Activated naive CD8-positive, alpha-beta T cell treated with anti-CD3 and anti-CD28 coated beads, Interleukin-2, amount 50 U/mL, for 16 hours (primary cell): ENCODE measurements at places on chromosomes 5 and 9.

- DNase-seq: no peak
These were observed 29.2 kb upstream of the GLRA1 start for GRCh38 chr5:151953833-151954232.

DNA sequence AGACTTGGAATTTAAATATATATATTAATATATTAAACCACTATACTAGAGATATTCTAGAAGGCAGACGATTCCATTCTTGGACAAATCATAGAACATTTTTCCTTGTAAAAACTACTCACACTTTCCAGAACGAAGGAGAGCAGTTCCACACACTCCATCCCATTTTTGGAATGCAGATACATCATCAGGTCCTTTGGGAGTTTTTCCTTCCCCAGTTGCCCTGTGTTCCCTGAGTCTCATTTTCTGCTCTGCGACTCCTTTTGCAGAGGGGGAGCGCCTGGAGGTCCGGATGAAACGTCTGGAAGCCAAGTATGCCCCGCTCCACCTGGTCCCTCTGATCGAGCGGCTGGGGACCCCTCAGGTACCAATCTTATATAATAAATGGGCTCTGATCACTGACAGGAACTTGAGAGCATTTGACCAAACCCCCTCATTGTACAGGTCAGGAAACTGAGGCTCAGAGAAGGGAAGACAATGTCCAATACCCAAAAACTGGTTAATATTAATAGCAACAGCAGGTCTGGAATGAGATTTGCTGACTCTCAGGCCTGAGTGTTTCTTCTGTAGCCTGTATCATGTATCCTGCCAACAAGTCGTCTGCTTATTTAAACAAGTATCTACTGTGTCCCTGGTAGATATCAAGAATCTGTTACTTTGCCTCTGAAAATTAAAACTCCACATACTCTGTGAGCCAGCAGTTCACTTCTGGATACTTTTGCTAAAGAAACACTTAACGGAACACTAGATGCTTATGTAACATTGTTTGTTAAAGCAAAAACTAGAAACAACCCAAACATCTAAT, 76.8 kb upstream of the NIPAL4 start:
- DNase-seq: no peak

DNA sequence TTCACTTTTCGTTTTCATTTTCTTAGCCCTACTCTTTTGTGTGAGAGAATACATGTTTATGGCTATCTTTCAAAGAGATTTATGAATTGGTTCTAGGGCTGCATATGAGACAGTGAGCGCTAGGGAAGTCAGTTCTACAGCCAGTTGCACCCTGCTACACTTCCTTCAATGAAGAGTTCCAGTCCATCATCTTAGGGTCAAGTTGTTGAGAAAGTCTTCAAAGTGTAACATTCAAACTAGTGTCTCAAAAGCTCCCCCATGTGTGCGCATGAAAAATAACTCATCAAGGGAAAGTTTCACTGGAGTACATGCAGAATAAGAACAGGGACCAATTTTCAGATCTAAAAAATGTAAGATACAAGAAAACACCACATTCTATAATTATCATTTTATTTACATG, 317.2 kb downstream of the DEPDC1B start:
- no peak for DNase-seq

GRCh38 chr5:30112867-30113266, 1080.6 kb upstream of the CDH6 start:
- no peak for DNase-seq

DNA sequence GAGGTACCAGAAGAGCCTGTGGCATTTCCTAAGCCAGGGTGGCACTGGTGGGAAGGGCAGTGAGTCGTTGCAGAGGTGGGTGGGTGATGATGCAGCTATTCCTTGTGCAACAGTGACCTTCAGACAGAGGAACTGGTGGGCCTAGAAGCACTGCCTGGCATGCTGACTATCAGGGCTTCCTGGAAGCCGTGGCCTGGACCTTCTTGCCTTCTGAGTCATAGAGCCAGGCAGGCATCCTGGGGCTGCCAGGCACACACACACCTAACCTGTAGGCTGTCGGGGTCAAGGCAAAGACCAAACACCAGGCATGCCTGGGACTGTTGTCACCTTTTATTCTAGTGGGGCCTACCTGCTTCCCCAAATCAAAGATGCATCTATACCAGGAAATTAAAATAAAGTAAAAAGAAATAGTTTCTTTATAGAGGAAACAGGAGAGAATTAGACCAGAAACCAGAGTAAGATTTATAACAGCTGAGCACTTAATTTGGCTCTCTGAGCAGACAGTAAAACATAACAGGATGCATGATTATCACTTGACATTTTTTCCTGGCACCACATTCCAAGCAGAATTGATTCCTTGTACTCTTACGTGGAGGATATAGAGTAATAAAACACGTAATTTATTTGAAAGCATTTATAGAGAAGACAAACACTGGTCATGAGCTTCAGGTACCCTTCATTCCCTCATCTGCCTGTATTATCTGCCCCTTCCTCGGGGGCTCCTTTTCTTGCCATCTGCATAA, 25.1 kb downstream of the NANS start:
- DNase-seq: no peak

GRCh38 chr5:119358901-119359603, 3.2 kb downstream of the TNFAIP8 start:
- DNase-seq: no peak

DNA sequence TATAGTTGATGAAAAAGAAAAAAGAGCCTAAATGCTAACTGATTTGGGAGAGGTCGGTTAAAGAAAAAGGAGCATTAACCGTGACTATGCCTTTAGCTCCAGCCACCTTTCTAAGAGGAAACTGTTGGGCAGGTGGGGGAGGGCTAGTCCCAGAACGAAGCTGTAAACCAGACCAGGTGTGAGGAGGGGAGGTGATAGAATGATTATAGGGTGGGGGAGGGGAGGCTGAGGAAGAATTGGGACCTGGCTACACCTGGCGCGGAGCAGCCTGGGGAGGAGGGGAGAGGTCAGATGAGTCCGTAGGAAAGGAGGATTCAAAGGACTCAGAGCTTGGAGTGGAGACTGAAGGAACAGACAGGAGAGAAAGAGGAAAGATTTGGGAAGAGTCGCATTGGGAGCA, 73.4 kb downstream of the PHAX start:
- DNase-seq: no peak

- no peak for DNase-seq
These were observed 262.5 kb upstream of the CHD1 start for GRCh38 chr5:99191206-99191745.

- no peak for DNase-seq
These were observed 88.6 kb downstream of the MACROH2A1 start for GRCh38 chr5:135310328-135310989.

- DNase-seq: no peak
These were observed 14.7 kb downstream of the EQTN start for GRCh38 chr9:27282269-27282668.

- no peak for DNase-seq
These were observed 40.5 kb downstream of the GPR21 start for GRCh38 chr9:123073991-123074422.

GRCh38 chr5:139277171-139277570, 16.4 kb upstream of the MATR3 start:
- DNase-seq: no peak

GRCh38 chr9:136119061-136119882, 597 bp upstream of the TMEM250 start:
- no peak for DNase-seq

DNA sequence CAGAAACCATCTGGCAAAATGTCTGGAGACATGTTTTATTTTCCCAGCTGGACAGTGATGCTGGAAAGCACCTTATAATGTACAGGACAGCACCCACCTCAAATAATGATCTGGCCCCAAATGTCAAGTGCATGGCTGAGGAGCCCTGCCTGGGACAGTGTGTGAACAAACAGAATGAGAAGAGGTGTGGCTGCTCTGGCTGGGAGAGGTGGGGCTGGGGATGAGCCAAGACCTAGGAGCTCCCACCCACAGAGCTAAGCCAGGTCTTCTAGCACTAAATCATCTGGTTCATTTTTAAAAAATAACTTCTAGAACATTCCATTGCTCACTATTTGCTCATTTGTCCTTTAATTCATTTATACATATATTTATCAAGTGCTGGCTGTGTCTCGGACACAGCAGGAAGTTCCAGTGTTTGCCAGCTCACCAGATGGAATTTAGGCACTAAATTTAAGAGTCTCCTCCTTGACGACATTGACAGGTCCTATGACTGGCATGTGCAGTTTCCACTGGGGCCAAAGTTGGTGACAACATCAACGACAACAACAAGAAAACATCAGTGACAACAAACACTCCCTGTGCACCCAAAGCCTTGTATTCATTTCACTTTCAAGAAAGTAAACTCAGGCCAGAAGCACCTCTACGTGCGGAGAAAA, 59.1 kb downstream of the GTF3C4 start:
- DNase-seq: no peak

- DNase-seq: no peak
These were observed 165.8 kb downstream of the SEMA5A start for GRCh38 chr5:9380109-9380508.

- no peak for DNase-seq
These were observed 201.1 kb upstream of the CHD1 start for GRCh38 chr5:99129768-99130501.

DNA sequence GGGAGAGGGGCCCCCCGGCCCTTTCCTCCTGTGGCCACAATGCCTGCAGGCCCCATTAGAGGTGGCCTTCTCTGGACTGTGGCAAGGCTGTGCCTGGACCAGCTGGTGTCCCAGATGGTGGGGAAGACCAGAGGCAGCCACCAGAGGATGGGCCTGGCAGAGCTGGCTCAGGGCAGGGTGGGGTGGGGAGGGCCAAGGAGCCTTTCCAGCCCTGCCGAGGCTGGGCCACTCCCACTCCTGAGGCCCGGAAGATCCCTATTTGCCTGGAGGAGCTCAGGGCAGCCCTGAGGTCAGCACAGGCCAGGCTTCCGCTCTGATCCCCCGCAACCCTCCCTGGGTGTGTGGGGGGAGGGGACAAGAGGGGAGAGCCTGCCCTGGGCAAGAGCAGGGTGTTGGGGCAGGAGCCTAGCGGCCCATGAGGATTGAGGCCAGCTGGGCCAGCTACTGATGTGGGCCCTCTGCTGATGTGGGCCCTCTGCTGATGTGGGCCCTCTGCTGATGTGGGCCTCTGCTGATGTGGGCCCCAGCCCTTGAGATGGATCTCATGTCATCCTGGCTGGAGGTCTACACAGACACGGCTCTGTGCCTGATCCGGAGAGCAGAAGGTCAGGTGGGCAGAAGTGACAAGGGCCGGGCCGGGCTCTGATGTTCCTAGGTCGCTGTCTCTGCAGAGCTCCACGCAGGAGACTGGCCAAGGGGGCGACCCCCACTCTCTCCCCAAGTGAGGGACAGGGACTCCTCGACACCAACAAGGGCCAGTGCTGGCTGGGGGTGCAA, 6.0 kb downstream of the MRPS2 start:
- DNase-seq: no peak

DNA sequence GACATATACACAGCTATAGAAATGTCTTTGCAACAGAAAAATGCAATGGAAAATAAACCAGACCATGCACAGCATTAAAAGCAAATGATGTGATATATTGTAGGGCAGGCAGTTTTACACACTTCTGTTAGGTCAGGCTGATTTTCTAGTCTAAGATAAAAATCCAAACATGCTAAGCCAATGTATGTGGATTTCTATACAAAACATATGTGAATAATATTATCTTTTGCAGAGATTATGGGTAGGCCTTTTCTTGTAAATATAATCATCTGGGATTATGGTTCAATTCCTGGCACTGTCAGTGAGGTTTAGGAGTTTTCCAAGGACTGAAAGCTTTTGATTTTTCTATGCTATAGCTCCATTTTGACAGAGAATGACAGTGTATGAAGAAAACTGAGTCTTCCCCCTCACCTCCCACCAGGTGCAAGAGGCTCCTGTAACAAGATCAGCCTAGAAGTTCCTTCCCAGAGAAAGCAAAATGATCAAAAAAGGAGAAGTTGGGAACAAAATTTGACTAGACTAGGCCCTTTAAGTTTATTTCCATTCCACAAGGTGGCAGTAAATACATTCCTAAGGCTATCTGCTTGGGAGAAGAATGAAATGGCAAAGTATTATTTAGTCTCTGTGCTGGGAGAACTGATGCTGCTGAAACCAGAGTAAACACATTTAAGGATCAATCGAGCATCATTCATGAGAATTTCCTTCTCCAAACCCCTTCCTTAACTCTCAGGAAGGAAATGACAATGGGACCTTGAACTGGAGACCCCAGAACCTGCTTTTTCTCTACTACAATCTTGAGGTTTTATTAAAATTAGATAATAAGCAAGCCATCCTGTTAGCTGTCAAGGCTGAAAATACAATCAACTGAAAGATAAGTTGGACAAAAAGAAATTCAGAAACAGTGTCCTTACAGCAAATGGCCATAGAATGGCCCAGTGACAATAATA, 133.0 kb upstream of the TUT7 start:
- no peak for DNase-seq

- DNase-seq: no peak
These were observed 231.9 kb downstream of the ADAMTSL1 start for GRCh38 chr9:18705796-18706392.

- DNase-seq: no peak
These were observed 51.1 kb downstream of the FNIP1 start for GRCh38 chr5:131745703-131746102.

DNA sequence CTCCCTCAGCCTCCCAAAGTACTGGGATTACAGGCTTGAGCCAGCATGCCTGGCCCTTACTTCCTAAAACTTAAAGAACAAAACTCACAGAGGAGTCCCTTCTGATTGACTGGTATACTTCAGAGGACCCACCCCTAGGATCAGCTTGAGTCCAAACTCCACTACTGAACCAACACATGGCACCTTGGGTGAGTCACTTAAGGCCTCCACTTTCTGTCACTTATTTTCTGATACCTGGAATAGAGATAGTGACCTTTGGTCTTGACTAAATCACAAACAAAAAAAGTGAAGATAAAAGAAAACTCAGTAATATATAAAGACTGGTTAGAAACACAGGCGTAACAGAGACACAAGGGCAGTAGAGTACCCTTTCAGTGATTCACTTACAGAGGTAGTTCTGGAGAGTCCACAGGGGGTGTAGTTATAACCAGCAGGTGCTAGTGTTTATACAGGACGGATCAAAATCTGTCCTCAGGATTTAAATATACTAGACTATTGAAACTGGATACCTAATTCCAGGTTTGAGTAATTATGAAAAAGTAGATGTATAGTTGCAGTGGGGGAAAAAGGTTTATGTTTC, 274.3 kb upstream of the ANKRD55 start:
- no peak for DNase-seq

GRCh38 chr5:179146277-179146676, 86.1 kb downstream of the ZNF354C start:
- peak; percentile 25 for DNase-seq

DNA sequence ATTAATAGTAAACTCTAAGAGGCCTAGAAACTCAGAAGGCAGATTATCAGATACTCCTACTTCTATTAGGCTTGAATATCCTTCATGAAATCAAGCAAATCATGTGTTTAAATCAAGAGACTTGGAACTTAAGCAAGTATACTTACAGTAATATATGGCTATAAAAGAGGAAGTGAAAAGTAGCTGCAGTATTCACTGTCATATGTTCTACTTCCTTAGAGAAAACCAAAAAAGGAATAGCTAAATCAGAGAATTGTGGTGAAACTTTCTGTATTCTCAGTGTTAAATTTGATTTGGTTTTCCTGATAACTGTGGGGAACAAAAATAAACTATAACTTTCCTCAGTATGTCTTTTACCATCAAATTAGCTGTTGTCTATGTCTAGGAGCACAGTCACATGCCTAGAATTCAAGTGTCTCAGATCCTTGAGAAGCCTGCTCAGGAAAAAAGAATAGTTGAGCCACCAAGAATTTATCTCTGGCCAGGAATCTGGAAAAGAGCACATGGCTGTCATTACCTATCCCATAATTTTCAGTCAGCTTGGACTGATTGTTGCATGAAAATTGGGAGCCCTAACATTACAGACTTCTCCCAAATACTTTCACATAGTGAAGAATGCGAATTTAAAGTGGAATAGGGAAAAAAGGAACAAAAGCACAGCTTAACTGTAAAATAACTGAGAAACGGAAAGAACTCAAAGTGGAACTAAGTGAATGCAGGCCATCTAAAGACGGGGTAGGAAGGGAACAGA, 1.7 kb downstream of the FKBP15 start:
- no peak for DNase-seq
